ENCODE measurements at places on chromosomes 5 and 9.

GRCh38 chr5:175060257-175060656 lies 335.9 kb downstream of the MSX2 start:
- DNase-seq: no peak

GRCh38 chr5:122091936-122092600 lies 14.0 kb upstream of the LOX start:
- DNase-seq: peak; percentile 40

DNA sequence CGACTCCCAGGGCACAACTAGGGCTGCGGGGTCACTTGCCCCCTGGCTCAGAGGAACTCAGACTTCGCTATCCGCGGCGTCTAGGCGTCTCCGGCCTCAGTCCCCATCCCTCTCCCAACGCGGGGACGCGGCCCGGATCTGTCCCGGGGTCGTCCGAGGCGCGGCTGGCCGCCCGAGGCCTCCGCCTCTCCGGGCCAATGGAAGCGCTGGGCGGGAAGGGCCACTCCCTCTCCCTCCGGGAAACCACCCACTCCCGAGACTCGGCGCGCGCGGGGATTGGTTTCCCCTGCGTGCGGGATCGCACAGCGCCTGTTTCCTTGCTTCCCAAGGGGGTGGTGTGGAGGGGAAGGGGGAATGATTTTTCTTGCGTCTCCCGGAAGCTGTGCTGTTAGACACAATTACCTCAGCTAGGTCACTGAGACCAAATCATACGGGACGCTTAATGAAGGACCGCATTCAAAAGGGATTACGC lies 38.3 kb downstream of the NR2F1 start:
- peak; percentile 83 for DNase-seq

DNA sequence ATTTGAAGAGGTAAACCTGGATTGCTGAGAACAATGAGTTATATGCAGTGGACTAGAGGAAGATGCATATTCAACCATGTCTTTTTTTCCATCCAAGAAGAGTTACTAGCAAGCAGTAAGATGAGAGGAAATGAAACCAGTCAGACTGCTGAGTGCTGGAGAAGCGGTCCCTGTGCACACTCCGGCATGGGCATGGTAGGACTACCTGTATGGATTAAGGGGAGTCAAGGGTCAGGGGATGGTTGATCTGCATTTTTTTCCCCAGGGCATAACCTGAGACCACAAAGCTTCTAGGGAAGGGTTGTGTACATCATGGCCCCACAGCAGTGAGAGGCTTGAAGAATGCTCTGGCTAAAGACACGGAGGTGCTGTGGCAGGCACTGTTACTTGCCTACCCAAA lies 76.6 kb upstream of the ZNF169 start:
- DNase-seq: no peak

- no peak for DNase-seq
Observed at GRCh38 chr5:143362664-143363227, 40.7 kb downstream of the NR3C1 start.

- no peak for DNase-seq
Observed at GRCh38 chr9:97906236-97906831, 16.0 kb downstream of the TRMO start.

DNA sequence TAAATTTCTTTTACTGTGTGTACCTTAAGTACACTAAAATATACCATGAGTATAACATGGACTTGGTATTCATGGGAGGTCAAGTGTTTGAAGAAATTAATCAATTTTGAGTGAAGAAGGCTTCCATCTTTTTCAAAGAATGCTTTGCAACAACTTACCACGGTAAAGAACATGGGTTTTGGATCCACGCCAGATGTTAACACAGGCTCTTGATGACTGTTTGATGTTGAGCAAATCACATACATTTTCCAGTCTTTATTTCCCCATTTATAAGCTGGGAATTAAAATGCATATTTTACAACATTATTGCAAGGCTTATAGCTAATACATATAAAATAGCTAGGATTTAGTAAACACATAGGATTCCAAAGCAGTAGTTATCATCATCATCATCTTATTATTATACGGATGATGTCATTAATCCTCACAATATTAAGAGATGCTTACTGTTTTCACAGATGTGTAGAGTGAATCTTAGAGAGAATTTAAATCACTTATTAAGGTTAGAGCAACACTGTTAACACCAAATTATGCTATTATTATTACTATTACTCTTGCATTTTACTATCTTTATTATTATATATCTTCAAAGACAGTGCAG lies 362.0 kb downstream of the PRELID2 start:
- no peak for DNase-seq

DNA sequence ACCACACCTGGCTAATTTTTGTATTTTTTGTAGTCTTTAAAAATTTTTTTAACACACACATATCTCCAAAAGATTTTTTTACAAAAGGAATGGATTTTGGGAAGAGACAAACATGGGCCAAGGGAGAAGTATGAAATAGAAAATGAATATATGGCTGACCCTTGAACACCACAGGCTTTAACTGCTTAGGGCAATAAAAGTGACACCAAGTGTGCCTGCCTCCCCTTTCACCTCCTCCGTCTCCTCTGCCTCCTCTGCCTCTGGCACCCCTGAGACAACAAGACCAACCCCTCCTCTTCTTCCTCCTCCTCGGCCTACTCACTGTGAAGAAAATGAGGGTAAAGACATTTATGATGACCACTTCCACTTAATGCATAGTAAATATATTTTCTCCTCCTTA lies 483.9 kb downstream of the KDM4C start:
- DNase-seq: no peak

DNA sequence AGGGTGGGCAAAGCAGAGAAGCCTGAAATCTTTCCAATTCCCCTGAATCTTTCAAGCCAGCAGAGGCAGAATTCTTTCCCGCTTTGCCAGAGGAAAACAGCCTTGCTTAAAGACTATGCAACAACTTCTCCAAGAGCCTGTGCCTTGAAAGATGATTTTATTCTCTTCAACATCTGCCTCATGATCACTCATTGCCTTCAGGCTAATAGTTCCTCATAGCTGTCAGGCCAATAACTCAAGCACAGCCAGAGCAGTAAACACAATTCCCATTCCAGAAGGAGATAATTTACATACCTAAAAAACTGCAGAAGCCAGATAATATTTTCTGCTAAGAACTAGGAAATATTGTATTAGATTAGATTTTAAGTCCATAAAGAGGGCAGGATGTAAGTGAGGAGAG lies 92.3 kb upstream of the PUM3 start:
- no peak for DNase-seq

DNA sequence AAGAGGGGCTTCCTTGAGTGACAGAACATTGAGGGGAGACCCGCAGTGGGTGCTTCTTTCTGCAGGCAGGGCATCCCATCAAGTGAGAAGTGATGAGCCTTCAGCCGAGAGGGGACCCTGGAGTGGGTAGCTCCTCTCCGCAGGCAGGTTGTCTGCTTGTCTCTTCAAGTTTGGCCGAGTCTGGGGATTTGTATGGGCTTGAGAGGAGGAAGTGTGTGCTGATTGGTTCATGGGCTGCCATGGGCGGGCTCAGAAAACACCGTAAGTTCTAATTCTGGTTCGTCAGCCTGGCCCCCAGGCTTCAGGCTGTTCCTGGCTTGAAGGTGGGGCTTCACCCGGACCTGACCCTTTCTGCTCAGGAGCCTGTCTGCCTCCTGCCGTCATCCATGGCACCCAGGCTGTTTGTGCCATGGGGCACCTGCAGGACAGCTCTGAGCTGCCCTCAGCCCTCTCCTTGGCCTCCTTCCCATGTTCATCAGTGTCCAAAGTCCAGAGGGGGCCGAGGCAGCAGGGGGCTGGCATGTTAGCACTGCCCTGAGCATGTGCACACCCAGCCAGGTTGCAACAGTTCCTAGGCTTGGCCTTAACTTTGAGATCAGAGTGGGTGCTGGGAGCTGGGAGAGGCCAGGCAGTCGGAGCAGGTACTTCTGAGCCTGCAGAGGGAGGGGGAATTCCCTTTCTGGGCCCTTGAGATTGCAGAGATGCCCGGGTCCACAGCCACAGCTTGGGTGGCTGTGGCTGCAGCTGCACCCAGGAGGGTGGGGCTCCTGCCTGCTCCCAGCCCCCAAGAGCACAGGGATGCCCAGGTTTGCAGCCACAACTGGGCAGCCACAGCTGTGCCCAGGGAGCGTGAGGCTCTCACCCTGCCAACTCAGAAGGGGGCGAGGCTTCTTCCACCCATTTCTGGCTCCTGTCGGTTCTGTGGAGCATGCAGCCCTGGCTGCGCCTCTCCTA lies 13.5 kb upstream of the DHFR start:
- DNase-seq: no peak

- no peak for DNase-seq
Observed at GRCh38 chr9:81588148-81588871, 101.0 kb downstream of the TLE1 start.

DNA sequence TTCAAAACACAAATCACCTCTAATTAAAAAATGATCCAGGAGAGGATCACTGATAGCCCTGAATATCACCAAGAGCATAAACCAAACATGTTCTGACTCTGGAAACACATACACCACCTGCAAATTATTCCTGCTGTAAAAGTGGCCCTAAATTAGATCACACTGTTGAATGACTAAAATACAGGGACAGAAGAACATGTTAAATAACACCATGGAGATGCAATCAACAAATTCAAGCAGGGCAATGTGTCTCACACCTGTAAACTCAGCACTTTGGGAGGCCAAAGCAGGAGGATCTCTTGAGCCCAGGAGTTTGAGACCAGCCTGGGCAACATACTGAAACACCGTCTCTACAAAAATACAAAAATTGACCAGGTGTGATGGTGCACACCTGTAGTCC lies 18.2 kb upstream of the SPOUT1 start:
- no peak for DNase-seq

GRCh38 chr9:101018467-101018866 lies 10.1 kb upstream of the PLPPR1 start:
- peak; percentile 46 for DNase-seq

DNA sequence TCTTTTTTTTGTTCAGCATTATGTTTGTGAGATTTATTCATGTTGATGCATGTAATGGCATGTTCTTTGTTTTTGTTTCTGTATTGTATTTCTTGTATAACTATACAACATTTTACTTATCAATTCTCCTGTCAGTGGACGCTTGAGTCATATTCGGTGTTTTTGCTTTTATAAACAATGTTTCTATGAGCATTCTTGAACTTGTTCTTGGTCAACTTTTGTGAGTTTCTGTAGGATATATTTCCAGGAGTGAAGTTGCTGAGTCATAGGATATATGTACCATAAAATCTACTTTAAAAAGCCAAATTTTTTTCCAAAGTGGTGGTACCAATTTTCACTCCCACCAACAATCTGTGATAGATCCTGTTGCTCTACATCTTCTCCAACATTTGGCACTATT lies 104.8 kb downstream of the VCAN start:
- DNase-seq: no peak

GRCh38 chr5:73648515-73648914 lies 22.5 kb downstream of the ARHGEF28 start:
- DNase-seq: no peak

- no peak for DNase-seq
Observed at GRCh38 chr5:31720004-31720403, 81.1 kb downstream of the PDZD2 start.

- DNase-seq: no peak
Observed at GRCh38 chr9:110828264-110828663, 159.7 kb downstream of the MUSK start.

DNA sequence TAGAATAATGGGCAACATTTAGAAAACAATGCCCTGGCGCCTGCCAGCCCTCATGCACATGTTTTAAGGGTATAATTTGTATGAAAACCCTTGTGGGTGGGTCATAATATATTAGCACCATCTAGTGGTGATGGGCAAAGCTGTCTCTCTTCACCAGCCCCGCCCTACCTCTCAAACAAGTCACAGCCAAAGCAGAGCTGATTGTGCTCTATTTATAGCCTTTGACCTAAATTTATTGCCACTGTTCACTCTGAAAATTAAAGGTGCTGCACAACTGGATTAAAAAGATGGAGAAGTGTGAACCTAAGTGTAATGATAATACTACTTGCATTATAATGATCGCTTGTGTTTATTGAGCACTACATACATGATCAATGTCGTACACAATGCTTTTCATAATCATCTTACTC lies 131.9 kb upstream of the ANKH start:
- DNase-seq: peak; percentile 81

DNA sequence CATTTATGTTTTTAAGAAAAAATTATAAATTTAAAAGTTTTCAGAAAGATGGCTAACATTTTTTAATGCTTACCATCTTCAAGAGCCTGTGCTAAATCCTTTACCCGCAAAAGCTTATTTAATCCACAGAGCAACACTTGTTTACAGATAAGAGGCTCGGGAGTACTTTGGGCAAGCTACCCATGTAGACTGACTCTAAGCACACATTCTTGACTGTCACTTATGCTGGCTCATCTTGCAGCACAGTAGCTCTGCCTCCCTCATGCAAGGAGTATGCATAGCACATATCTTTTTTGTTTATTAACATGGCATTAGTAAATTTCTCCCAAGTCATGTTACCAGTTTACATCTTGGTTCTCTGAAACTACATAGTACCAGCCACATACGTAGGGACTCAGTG lies 14.7 kb downstream of the SH3RF2 start:
- DNase-seq: no peak

DNA sequence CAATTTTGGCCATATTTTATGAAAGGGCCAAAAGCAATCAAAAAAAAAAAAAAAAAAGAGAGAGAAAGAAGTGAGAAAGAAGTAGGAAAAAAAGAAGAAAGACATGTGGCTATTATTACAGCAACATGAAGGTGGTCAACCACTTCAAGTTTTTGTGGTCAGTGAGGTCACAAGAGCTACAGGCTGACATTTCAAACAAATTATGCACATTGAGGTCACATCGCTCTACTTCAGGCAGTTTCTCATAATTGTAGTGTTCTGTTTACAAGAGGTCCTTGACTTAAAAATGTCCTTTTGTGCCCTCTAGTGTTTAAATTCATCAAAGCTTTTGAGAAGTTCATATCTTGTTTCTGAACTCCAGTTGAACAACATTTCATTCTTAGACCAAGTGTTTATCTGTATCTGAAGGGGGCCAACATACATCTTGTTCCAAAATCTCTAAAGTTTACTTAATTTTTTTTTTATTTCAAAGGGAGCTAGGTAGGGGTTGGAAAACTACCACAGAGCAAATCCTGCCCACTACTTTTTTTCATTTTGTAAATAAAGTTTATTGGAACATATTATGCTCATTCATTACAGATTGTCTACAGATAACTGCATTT lies 513.1 kb downstream of the PDE4D start:
- peak; percentile 24 for DNase-seq

DNA sequence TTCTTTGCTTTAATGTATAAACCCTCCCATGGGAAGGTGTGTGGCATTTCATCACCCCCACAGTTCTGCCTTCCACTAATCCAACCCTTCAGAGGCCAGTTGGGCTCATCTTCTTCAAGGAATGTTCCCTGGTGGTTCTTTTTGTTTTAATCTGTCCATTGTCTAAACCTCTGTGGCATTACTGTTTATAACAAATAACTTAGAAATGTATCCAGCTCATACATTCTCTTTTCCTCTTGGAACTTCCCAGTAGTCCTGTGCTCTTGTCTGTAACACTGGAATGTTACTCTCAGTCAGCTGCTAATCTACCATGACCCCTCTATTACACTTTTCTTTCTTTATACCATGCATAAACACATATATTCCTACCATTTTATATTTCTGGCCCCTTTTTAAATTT lies 213.5 kb upstream of the TARS1 start:
- no peak for DNase-seq

All from D341Med (cell line).